Spleen (tissue), 13 donors: ENCODE measurements at places on chromosomes 1 and 21. TPM values are rescaled to one million over a fixed set of nuclear protein-coding genes. Genes with fewer than 3 reads are reported as not detected.

DNA sequence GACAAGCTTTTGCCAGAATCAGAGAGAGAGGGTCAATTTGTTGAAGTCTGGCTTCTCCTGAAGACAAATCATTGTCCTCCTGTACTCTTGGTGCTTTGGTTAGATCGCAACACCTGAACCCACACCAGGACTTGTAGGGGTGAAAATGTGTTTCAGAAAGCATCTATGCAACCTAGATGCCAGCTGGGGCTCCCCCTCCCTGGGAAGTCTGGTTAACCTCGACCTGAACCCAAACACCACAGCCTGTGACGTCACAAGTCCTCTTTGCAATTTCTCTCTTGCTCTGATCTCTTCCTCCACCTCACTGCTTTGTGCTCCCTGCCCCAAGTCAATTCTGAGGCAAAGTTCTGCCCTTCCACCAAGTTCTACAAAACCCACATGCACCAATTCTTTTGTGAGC, 42.8 kb upstream of the USP24 start:
- DNase-seq: no peak

RAVER2 gene
- 12.5 TPM for total RNA-seq

GRCh38 chr1:156693848-156694689, 11.3 kb downstream of the CRABP2 start:
- no peak for DNase-seq

LCE7A gene
- not detected for total RNA-seq

DNA sequence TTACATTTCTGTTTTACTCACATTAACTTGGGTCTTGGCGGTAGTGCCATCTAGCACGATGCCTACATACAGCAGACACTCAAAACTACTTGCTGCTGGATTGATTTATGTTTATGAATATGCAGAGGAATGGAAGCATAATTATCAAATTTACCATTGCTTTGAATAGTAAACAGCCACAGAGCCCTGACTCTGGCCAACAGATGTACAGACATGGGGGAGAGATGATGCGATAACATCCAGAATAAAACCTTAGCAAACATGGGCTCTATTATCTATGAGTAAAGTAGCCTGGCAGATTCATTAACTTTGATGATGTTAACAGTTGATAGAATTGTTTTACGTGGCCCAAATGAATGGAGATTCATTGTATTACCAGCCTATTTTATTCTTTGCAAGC, 42.8 kb downstream of the PTGFR start:
- no peak for DNase-seq

TAS1R1 gene
- total RNA-seq: 0.72 TPM

ICOSLG gene
- total RNA-seq: 5.6 TPM

DNA sequence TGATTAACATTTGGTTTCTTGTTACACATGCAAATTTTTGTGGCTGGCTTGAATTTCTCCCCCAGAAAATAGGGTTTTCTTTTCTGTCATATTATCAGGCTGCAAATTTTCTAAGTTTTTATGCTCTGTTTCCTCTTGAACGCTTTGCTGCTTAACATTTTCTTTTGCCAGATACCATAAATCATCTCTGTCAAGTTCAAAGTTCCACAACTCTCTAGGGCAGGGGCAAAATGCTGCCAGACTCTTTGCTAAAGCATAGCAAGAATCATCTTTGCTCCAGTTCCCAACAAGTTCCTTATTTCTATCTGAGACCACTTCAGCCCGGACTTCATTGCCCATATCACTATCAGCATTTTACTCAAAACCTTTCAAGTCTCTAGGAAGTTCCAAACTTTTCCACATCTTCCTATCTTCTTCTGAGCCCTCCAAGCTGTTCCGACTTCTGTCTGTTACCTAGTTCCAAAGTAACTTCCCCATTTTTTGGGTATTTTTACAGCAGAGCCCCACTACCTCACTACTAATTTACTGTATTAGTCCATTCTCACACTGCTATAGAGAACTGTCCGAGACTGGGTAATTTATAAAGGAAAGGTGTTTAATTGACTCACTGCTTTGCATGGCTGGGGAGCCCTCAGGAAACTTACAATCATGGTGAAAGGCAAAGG, 486.9 kb upstream of the NCAM2 start:
- DNase-seq: no peak

GRCh38 chr1:151048645-151049032, 1.1 kb downstream of the C1orf56 start:
- DNase-seq: no peak

- no peak for DNase-seq
Measured at GRCh38 chr1:115862403-115862802, 21.5 kb upstream of the NHLH2 start.

- no peak for DNase-seq
Measured at GRCh38 chr1:231416901-231417300, 5.2 kb downstream of the EGLN1 start.

GRCh38 chr21:17900990-17901385, 81.8 kb upstream of the C21orf91 start:
- no peak for DNase-seq

VWA5B1 gene
- total RNA-seq: 0.28 TPM

- no peak for DNase-seq
Measured at GRCh38 chr1:47424336-47424982, 8.4 kb downstream of the FOXE3 start.

TNFRSF9 gene
- total RNA-seq: 2.5 TPM

DNA sequence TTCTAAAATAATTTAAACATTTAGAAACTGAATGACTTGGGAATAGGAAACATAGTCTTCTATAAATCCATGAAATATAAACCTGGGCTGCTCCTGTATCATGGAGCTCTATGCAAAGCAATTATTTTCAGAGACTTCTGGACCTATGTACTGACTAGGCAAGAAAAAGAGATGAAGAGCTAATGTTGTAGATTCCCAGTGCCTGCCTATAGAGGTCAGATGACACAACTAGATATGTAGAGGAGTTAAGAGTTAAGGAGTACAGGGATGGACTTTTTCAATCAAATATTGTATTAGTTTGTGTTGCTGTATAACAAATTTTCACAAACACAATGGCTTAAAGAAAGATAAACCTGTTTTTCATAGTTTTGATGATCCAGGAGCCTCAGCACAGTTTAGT, 1434.5 kb downstream of the KCNT2 start:
- DNase-seq: no peak
